Activated CD4-positive, alpha-beta T cell treated with anti-CD3 and anti-CD28 coated beads for 4 hours (primary cell): ENCODE measurements at places on chromosomes 2 and 18.

DNA sequence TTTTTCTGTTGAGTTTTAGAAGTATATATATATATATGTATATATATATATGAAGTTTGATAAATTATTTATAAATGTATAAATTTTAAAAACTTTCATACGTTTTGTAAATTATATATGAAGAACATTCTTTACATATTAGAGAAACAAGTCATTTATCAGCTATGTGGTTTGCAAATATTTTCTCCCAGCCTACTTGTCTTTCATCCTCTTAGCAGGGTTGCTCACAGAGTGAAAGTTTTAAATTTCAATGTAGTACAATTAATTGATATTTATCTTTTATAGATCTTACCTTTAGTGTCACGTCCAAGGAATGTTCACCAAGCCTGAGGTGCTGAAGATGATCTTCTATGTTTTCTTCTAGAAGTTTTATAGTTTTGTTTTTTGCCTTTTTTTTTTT is 78.3 kb upstream of the HS6ST1 start:
- no peak for DNase-seq

GRCh38 chr2:182245963-182246362 is 180.9 kb downstream of the PDE1A start:
- DNase-seq = no peak

- DNase-seq = no peak
These were observed 31.5 kb upstream of the SCG2 start for GRCh38 chr2:223633656-223634055.

GRCh38 chr2:108929807-108930425 is 59.1 kb downstream of the EDAR start:
- no peak for DNase-seq

GRCh38 chr2:27773959-27774358 is 2.4 kb downstream of the MRPL33 start:
- no peak for DNase-seq

- no peak for DNase-seq
These were observed 2.6 kb downstream of the ADCYAP1 start for GRCh38 chr18:907115-907884.

GRCh38 chr2:200259577-200259957 is 46.9 kb upstream of the SPATS2L start:
- no peak for DNase-seq

- DNase-seq = no peak
These were observed 1.1 kb upstream of the FN1 start for GRCh38 chr2:215436705-215437565.

GRCh38 chr2:75982719-75983118 is 272.0 kb upstream of the GCFC2 start:
- no peak for DNase-seq

GRCh38 chr2:167721593-167721992 is 525.8 kb downstream of the STK39 start:
- no peak for DNase-seq

GRCh38 chr2:106976548-106976947 is 90.6 kb upstream of the ST6GAL2 start:
- DNase-seq = no peak

GRCh38 chr2:111656436-111656835 is 227.6 kb downstream of the ANAPC1 start:
- DNase-seq = no peak

DNA sequence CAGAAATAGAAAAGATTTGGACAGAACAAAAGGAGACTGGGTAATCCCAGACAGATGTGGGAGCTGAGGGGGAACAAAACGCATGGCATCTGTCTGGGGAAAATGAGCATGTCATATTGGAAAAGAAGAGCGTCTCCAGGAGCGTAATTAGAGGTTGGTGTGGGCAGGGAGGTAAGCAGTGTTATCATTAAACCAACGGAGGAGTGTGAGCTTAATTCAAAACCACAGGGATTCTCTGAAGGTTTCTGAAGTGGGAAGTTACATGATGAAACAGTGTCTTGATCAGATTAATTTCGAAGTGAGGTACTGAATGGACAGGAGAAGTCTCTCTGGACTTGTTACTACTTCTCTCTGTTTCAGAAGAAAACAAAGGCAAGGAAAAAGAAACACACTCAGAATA is 53.3 kb downstream of the DTNB start:
- DNase-seq = no peak

DNA sequence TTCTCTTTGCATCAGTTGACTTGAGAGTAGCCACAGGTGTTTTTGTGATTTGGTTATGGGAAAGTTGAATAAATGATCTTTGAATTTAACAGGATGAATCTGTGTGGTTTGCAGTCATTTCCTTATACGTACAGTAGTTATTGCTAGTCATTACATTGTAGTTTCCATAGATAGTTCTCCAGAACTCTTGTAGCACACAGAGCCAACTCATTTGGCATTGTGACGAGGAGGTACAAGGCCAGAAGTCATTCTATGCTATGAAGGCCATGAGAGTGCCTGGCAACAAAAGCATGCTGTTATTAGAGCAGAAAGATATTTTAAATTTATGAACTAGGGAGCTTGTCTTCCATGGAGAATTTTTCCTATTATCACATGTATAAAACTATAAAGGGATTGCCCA is 973.0 kb upstream of the CHAC2 start:
- DNase-seq = no peak

DNA sequence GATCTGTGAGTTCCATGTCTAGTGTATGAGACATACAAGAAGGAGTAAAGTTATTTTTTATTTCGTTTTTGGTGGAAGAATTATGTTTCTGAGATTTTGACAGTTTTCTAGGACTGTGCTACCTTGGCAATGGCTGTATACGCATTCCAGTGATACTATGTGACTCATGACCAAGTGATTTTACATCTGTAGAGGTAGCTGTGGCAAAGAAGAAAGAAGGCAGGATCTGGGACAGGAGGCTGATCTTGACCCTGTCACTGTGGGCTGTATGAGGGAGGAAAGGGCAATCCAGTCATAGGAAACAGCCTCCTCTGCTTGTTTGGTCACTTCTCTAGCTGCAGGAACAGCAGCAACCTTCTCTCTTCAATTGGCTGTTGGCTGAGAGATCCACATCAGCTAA is 44.0 kb upstream of the PDCL3 start:
- no peak for DNase-seq

DNA sequence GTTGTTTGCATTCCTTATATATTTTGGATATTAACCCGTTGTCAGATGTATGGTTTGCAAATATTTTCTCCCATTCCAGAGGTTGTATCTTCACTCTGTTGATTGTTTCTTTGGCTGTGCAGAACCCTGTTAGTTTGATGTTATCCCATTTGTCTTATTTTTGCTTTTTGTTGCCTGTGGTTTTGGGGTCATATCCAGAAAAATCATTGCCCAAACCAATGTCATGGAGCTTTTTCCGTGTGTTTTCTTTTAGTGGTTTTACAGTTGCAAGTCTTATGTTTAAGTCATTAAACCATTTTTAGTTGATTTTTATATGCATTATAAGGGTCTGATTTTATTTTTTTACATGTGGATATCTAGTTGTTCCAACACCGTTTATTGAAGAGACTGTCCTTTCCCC is 35.8 kb downstream of the PPIG start:
- DNase-seq = no peak

- no peak for DNase-seq
These were observed 13.6 kb downstream of the DCAF17 start for GRCh38 chr2:171447675-171448074.

GRCh38 chr2:189521699-189522434 is 58.7 kb downstream of the SLC40A1 start:
- no peak for DNase-seq

DNA sequence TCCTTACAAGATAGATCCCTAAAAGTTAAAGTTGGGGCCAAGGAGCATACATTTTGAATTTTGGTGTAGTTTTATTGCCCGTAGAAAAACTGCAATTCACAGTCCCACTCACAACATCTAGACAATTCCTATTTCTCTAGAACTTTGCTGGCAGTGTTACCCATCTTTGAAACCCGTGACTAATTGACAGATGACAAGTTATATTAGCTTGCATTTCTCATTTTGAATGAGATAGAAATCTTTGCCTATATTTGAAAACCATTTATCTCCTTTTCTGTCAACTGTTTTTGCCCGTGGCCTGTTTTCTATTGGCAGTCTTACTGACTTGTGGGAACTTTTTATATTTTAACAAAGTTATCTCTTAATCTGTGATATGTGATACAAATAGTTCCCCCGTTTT is 50.0 kb downstream of the OXER1 start:
- no peak for DNase-seq

- DNase-seq = no peak
These were observed 66.1 kb downstream of the NAB1 start for GRCh38 chr2:190714958-190715357.

GRCh38 chr18:58005011-58005410 is 39.0 kb upstream of the NEDD4L start:
- no peak for DNase-seq

GRCh38 chr2:180952082-180952481 is 28.3 kb upstream of the UBE2E3 start:
- DNase-seq = no peak

GRCh38 chr2:138760676-138761075 is 19.5 kb downstream of the NXPH2 start:
- no peak for DNase-seq

DNA sequence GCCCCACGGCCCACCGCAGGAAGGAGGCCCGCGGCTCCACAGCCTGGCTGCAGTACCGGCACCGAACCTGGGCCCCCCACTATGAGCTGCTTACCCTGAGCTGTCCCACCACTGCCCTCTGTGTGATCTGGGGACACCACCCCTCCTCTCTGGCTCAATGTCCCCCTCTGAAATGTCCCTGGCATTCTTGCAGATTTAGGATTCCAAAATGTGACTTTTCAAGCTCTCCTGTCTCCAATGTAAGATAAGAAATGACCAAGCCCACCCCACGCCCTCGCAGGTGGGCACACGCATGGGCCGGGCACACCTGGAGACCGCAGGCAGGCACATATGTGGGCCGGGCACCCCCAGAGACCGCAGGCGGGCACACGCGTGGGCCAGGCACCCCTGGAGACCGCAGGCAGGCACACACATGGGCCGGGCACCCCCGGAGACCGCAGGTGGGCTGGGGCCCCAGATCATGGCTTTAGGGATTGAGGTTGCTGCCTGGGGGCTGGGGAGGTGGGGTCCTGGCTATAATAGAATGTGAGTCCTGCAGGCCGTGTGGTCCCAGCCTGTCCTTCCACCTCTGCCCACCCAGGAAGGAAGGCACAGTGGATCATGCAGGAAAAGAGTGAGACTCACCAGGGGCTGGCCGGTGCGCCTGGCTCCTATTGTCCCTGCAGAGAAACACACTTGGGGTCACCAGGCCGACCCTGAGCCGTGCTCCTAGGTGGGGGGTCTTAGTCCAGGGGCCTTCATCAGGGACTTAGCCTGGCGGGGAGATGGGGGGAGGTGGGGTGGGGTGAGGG is 7.2 kb downstream of the PDCD1 start:
- no peak for DNase-seq

GRCh38 chr2:55865096-55865835 is 58.3 kb downstream of the EFEMP1 start:
- no peak for DNase-seq

DNA sequence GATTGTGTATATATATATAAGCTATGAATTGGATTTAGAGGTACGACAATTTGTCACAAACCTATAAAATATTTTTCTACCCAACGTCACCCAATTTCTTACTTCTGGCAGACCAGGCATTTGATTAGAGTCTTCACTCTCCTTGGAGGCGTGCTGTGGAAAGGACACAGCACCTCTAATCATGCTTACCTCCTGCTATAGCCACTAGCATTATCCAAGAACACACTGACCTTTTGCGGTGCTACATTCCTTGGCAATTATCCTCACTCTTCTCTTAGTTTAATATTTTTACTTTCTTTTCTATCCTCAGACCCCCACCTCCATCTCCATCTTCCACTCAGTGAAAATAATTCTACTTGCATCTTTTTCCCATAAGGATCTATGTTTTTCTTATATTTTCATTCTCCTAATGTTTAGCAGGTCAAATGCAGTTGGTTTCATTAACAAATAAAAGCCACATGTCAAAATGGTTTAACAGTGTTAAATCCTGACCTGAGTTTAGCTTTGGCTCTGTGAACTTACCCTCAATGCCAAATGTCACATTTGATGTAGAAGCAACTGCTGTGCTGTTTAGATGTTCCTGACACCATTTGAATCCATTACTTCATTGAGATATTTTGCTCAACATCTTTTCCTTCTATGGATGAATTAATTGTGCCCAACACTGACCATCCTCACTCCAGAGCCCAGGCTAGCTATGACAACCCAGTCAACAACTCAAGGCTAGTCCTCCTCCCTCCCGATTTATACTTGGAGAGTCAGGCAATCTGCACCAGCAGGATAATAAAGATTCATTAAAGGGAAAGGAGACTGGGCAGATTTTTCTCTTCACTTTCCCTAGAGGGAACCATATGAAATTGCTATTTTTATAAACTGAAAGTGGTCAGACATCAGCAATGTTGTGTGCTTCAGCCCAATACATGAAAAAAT is 240.5 kb downstream of the MREG start:
- no peak for DNase-seq

GRCh38 chr2:198659096-198659870 is 798.5 kb downstream of the SATB2 start:
- no peak for DNase-seq

DNA sequence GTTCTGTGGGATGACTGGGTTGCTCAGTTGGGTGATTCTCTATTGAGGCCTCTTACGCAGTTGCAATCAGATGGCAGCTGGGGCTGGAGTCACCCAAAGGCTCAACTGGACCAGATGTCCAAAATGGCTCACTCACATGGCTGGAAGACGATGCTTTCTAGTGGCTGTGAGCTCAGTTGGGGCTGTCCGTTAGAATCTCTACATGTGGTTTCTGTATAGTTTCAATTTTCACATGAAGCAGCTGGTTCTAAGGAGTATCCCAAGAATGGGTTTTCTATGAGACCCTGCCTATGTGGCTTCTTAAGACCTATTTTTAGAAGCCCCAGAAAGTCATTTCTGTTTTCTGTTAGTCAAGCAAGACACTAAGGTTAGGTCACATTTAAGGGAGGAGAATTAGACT is 4.4 kb downstream of the XRCC5 start:
- DNase-seq = no peak
